ENCODE measurements at places on chromosomes 2 and 18. TPM values are rescaled to one million over a fixed set of nuclear protein-coding genes. Genes with fewer than 3 reads are reported as not detected.

GRCh38 chr2:12106440-12107080, 360.1 kb downstream of the LPIN1 start:
- no peak for DNase-seq

- no peak for DNase-seq
These were observed 45.6 kb downstream of the DDX18 start for GRCh38 chr2:117859924-117860647.

Gene DPP4
- total RNA-seq, result 11.7 TPM

Gene NLRC4
- total RNA-seq, result 8.7 TPM

Gene DQX1
- not detected for total RNA-seq

Gene CDKL4
- total RNA-seq, result 0.65 TPM

Measured in omental fat pad (tissue), 4 donors.